Frontal cortex (tissue), 4 donors: ENCODE measurements at places on chromosomes 11 and 22.

- DNase-seq, result peak; percentile 45
Measured at GRCh38 chr11:3231851-3232744, at the start of gene MRGPRE. TSS of gene MRGPRE (minus strand) at chr11:3232417. CDS start at chr11:3228799, 3,618 bp downstream.

- no peak for DNase-seq
Measured at GRCh38 chr22:49077586-49077985, 750.1 kb downstream of the BRD1 start.

- no peak for DNase-seq
Measured at GRCh38 chr22:24503843-24504338, 8.8 kb downstream of the UPB1 start.

DNA sequence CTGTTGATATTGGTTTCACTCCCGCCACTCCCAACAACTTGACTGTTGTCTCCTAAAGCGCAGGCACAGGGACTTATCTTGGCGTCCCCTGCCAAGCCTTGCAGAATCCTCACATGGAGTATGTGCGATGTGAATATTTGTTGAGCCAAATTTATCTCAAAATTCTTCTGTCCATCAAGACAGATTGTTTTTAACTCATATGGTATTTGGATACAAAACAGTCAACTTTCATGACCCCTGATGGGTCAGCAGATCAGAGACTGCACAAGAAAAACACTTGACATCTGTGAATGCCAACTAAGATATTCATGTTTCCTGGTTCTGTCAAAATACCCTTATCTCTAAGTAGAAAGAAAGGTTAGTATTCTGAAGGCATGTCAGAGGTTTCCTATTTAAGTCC, 221.7 kb upstream of the BLID start:
- DNase-seq, result no peak

DNA sequence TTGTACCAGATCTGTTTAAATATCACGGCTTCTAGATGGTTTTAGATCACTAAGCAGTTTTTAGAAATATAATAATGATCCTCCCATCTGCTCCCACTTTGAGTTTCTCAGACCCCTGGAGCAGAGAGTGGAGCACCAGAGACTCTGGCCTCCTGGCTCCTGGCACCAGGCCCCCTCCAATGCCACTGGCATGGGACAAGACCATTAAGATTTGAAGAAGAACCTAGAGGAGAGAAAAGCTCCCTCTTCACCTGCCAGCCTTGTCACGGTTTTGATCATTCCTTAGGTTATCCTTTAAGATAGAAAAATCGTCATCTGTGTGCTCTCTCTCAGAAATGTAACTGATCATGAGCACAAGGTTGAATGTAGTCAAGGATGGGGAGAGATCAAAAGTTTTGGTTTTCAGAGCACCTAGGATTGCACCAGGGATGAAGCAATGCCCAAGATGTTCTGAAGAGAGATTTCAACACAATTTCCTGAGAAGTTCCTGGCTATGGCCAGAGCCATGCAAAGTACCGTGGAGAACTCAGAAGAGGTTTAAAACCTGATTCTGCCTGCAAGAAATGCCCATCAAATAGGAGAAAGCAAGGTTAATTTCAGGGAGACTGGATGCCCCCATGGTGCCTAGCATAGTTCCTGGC, 22.2 kb downstream of the IL10RA start:
- DNase-seq, result no peak

DNA sequence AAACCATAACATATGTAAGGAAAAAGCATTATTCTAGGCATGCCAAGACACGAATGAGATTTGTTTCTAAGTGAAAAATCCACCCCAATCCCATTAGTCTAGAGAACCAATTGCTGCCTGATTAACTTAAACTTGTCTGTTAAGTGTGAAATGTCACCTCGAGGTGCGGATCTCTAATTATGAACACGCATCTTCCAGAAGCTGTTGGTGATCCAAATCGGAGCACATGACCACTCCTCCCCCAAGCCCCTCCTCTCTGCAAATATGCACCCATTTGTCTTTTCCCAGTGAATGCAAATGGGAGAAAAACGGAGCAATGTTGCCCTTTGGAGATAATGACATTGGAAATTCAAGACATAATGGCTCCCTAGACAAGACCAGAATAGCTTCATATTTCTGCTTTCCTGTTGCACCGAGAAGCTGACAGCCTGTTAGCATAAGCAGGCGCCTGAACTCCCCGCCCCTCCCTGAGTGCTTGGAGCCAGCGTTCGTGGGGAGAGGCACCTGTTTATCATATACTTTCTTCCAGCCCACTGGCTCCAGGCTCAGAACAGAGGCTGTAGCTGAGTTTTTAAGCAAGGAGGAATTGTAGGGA, 6.0 kb upstream of the FXYD6 start:
- no peak for DNase-seq

DNA sequence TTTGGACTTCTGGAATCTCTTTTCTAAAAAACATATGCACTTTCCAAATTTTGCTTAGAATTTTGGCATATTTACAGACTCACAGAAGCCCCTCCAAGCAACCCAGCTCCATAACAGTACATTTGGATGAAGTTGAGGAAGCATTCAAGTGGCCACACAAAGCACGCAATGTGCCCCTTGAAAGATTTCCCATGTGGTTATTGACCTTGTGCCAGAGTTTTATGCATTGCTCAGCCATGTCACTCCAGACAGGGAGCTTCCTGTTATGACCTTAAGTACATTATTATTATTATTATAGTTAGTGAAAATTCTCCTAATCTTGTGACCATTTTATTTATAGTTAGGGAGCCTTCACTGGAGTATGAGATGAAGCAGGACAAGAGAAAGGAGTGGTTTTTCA, 35.0 kb upstream of the BDNF start:
- DNase-seq, result no peak

- no peak for DNase-seq
Measured at GRCh38 chr11:117874253-117874909, 2.1 kb downstream of the FXYD6 start.

DNA sequence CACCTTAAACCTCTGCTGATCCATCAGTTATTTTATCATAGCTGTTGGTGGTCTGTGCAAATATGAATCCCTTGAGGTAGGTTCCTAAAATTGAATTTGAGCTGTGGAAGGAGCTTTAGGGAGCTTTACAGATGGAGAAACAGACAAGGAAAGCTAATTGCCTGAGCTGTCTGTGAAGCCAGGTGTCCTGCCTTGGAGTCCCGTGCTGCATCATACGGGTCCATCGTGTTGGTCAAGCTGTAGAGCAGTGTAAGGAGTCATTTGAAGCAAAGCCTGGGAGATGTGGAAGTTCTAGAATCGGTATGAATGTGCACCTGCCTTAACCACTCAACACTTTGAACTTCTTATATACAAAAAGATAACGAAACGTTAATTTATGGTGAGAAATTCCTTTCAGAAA, 1.0 kb downstream of the POLA2 start:
- no peak for DNase-seq

GRCh38 chr11:3184732-3185347, 19.7 kb upstream of the OSBPL5 start:
- DNase-seq, result no peak

- no peak for DNase-seq
Measured at GRCh38 chr11:12122083-12122482, 11.7 kb downstream of the MICAL2 start.

GRCh38 chr22:43293655-43294392, 49.3 kb downstream of the SCUBE1 start:
- no peak for DNase-seq
